T-helper 22 cell (primary cell): ENCODE measurements at places on chromosomes 3 and 15.

GRCh38 chr3:140219291-140219690 lies 284.3 kb downstream of the CLSTN2 start:
- no peak for DNase-seq

GRCh38 chr3:173945806-173946205 lies 548.3 kb downstream of the NLGN1 start:
- DNase-seq, result no peak

- DNase-seq, result no peak
Measured at GRCh38 chr3:173003956-173004355, 137.1 kb downstream of the SPATA16 start.

DNA sequence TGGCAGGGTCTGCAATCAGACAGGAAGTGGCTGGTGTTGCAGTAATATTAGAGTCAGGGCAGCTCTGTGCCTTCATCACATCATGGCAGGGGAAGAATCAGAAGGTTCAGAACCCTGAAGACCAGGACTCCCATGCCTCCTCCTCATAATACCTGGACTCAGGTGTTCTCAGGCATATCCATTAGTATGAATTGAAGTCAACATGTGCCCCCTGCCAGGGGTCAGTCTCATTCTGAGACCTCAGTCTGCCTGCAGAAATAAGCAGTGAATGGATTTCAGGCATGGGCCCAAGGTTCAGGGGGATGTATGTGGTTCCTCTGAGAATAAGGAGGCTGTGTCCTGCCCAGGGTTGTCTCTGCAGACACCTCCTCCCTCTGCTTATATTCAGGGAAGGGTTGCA lies 74.2 kb downstream of the SPSB4 start:
- no peak for DNase-seq

GRCh38 chr15:70179309-70179892 lies 81.7 kb upstream of the TLE3 start:
- DNase-seq, result no peak

- DNase-seq, result no peak
Measured at GRCh38 chr3:119240101-119240590, 532 bp downstream of the B4GALT4 start.

GRCh38 chr3:38297947-38298711 lies 16.0 kb downstream of the SLC22A14 start:
- DNase-seq, result no peak

DNA sequence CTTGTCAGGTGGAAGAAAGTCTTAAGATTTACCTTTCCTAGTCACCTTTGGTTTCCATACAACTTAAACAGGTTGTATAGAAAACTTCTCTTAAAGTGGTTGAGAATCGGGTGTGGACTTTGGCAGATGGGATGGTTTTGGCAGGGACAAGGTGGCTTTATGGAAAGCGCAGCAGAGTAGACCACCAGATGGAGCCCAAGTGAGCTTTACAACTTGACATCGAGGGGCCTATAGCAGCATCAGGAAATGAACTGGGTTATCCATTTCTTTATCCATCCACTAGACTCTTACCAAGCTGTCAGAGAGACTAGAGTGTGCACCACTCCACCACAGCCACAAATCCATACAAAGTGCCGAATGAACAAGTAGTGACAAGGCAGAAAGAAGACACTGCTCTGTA lies 85.3 kb upstream of the MBNL1 start:
- peak; percentile 17 for DNase-seq

- no peak for DNase-seq
Measured at GRCh38 chr3:98014268-98014585, 20.9 kb downstream of the GABRR3 start.

DNA sequence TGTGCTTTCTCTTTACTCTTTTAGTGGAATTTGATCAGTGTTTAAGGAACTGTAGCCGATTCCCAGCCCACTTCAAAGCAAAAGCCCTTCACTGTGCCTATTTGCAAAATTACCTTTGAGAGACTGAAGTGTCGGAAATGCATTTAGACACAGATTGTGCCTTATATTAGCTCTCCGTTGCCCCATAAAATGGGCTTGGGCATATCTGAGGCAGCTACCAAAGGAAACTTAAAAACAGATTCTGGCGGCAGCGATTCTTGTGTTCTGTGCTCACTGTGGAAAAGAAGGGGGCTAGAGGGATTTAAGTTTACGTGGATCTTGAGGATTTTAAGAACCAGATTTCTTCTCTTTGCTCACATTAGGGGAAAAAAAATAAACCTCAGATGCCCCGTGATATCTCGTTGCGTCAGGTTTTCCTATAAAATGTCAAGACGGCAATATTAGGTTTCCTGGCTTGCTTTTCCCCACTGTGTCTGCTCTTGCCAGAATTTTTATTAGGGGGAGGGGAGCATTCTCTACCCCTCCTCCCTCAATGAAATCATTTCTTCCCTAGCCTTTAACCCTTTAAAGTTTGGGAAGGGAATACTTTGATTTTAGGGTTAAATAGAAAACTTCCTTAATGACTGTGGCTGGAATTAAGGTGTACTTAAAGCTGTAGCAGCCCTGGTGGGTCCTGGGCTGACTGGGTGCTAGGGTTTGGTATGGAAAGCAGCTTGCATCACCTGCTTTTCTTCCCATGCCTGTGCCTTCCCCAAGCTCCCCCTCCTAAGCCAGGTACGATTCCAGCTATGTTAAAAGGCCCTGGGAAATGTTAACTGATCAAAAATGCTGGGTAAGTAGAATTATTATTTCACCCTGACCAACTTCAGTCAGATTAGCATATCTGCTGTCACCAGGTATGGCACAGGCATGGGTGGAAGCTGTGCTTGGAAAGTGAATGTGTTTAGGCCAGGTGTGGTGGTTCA lies 73.8 kb downstream of the SMAD3 start:
- DNase-seq, result no peak

- no peak for DNase-seq
Measured at GRCh38 chr3:127908202-127908601, 6.8 kb upstream of the KBTBD12 start.

DNA sequence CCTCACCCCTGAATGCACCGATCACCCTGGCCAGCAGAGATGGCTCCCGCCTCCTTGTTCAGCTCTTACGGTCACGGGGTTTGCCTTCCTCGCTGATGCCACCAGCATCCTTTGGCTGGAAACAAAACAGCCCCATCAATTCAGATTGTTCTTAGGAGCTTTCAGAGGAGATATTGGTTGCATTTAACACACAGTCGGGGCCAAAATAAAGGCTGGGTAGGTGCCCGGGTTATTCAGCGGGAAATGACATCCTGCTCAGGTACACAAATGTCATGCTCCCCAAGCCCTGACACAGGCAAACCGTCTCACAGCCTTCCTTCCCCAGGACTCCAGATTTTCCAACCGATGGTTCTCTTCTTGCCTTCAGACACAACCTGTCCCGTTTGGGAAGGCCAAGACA lies 62.4 kb upstream of the MEF2A start:
- no peak for DNase-seq

- peak; percentile 29 for DNase-seq
Measured at GRCh38 chr3:71127052-71127831, 456.3 kb downstream of the FOXP1 start.

- DNase-seq, result no peak
Measured at GRCh38 chr3:100438623-100438974, 37.3 kb downstream of the LNP1 start.

- DNase-seq, result no peak
Measured at GRCh38 chr3:118968111-118968510, 66.5 kb downstream of the IGSF11 start.

DNA sequence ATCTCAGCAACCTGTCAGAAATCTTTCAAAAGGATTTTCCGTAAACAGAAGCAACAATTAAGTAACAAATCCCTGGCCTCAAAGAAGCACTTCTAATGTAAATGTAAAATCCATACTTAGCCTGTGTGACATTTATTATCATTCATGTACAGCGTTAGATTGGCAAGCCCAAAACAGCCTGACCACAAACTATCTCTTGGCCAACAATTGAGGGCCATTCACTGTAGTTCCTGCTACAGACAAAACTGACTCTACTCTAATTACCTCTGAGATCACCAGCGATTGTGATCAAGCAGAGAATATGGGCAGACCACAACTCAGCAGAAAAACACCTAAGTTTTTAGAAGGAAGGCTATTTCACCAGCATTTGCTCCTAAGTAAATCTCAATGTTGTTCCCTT lies 9.2 kb downstream of the SHQ1 start:
- no peak for DNase-seq
